Stomach (tissue), 19 donors: ENCODE measurements at places on chromosomes 6 and 20. TPM values are rescaled to one million over a fixed set of nuclear protein-coding genes. Genes with fewer than 3 reads are reported as not detected.

Gene UNC5CL
- total RNA-seq: 13.2 TPM

GRCh38 chr6:136901212-136901784, 20.8 kb upstream of the SLC35D3 start:
- H3K4me1 ChIP-seq: no peaks in the 10 kb centered on the region
- H3K27ac ChIP-seq: no peak overlapping the region
- no peak for DNase-seq
- H3K36me3 ChIP-seq: peaks cover 54% of the 10 kb centered on the region
- no peak overlapping the region for H3K4me3 ChIP-seq

- peak; percentile 29 for DNase-seq
- peaks cover 10% of the 10 kb centered on the region for H3K4me1 ChIP-seq
- peak overlapping the region; percentile 20 for H3K4me3 ChIP-seq
- no peaks in the 10 kb centered on the region for H3K36me3 ChIP-seq
- H3K27ac ChIP-seq: peak overlapping the region; percentile 40
Measured at GRCh38 chr20:1946762-1947534, 46.9 kb downstream of the PDYN start.

Gene SPTLC3
- 33.9 TPM for total RNA-seq

Gene DSP
- total RNA-seq: 121 TPM

DNA sequence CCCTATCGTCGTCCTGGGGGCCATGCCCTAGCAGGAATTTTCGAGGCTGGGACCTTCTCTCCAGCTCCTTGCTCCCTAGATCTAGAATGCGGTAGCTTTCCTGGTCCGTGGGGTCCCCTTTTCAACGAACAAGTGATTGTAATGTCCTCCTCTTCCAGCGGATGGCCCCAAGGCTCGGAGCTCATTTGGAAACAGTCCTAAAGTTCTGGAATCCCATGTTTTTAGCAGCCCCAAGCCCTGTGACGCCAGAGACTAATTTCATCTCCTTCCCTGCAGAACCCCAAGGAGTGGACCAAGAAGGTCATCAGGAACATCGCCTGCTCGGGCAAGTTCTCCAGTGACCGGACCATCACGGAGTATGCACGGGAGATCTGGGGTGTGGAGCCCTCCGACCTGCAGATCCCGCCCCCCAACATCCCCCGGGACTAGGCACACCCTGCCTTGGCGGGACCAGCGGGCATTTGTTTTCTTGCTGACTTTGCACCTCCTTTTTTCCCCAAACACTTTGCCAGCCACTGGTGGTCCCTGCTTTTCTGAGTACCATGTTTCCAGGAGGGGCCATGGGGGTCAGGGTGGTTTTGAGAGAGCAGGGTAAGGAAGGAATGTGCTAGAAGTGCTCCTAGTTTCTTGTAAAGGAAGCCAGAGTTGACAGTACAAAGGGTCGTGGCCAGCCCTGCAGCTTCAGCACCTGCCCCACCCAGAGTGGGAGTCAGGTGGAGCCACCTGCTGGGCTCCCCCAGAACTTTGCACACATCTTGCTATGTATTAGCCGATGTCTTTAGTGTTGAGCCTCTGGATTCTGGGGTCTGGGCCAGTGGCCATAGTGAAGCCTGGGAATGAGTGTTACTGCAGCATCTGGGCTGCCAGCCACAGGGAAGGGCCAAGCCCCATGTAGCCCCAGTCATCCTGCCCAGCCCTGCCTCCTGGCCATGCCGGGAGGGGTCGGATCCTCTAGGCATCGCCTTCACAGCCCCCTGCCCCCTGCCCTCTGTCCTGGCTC, 48.5 kb downstream of the PYGB start:
- H3K4me1 ChIP-seq: peaks cover 36% of the 10 kb centered on the region
- peaks cover 63% of the 10 kb centered on the region for H3K36me3 ChIP-seq
- peak overlapping the region; percentile 54 for H3K27ac ChIP-seq
- H3K4me3 ChIP-seq: no peak overlapping the region

DNA sequence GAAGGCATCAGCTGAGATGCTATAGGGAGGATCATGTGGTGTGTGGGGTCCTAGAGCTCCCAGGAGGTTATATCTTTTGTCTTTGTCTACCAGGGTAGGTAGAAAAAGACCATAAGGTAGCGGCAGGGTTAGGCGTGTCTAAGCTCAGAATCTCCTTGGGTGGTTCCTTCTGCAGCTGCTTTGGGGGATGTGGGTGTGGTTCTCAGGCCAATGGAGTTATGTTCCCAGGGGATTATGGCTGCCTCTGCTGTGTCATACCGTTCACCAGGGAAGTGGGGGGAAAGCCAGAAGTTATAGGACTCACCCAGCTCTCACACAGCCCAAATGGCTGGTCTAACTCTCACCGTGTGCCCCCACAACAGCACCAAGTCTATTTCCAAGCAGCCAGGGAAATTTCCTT, 107.4 kb upstream of the ADGRB3 start:
- no peak overlapping the region for H3K4me3 ChIP-seq
- no peak for DNase-seq
- H3K36me3 ChIP-seq: no peaks in the 10 kb centered on the region
- H3K27ac ChIP-seq: no peak overlapping the region
- H3K27me3 ChIP-seq: no peaks in the 10 kb centered on the region
- H3K4me1 ChIP-seq: no peaks in the 10 kb centered on the region

DNA sequence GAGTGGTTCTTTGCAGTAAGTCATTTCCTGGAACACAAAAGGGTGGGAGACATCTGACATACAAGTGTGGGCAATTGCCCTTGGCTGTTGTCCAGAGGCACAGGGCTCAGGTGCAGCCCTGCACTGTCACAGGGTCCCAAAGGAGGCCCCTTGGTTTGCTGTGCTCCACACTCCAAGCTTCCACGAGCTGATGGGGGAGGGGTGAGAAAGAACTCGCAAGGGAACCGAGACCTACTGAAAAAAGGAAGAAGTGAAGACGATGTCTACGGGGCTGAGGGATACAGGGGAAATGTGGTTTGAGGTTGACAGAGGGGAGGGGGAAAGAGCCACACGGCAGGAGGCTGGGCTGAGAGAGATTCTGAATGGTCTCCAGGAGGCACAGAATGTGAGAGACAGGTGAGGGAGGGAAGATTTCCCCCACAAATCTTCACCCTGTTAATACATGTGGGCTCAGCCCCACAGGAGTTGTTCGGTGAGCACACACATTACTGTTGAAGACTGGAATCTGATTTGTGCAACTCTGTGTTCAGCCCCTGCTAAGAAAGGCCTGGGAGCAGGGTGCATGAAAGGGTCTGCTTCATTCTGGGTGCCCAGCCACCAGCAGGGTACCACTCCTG, 123.4 kb downstream of the LY86 start:
- H3K27me3 ChIP-seq: no peaks in the 10 kb centered on the region
- peak overlapping the region; percentile 93 for H3K27ac ChIP-seq
- DNase-seq: no peak
- no peak overlapping the region for H3K4me3 ChIP-seq
- H3K36me3 ChIP-seq: no peaks in the 10 kb centered on the region

DNA sequence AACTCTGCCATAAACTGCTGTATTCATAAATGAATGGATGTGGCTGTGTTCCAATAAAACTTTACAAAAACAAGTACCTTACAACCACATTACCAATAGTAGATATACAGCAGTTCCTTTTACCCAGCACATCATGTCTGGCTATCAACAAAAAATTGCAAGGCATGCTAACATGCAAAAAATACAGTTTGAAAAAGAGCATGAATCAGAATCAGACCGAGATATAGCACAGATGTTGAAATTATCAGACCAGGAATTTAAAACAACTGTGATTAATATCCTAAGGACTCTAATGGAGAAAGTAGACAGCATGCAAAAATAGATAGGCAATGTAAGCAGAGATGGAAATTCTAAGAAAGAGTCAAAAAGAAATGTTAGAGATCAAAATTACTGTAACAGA, 8.4 kb upstream of the NUS1 start:
- H3K27ac ChIP-seq: no peak overlapping the region
- no peak overlapping the region for H3K4me3 ChIP-seq
- DNase-seq: no peak
- no peaks in the 10 kb centered on the region for H3K36me3 ChIP-seq
- no peaks in the 10 kb centered on the region for H3K4me1 ChIP-seq

DNA sequence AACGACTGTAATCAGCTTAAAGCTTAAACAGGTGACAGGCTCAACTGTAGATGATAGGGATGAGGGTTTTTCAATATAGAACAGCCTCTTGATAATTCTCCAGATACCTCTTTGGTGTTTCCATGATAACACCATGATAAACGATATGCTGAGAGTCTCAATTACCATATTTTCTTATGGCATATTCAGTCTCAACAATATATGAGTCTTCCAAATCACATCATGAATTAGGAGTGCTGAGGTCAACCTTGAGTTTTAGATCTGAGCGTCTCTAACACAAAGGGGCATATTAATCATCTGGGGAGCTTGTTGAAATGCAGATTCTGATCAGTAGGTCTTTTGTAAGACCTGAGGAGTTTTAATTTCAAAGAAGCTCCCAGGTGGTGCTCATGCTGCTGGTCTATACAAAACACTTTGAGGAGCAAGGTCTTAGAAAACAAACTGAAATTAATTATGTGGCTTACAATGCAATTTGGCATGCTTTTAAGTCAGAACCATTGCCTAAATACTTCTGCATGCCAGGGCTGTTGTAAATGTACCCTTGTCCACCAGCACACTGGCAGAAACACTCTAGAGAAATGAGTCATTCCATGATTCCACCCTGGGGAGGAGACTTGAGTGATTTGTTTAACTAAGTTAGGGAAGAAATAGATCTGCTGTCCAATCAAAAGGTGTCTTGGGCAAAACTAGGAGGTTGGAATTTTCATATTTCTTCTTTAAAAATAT, 49.6 kb downstream of the PTCHD4 start:
- no peaks in the 10 kb centered on the region for H3K4me1 ChIP-seq
- no peaks in the 10 kb centered on the region for H3K36me3 ChIP-seq
- DNase-seq: no peak
- no peak overlapping the region for H3K4me3 ChIP-seq

GRCh38 chr6:14216946-14217684, 99.5 kb downstream of the CD83 start:
- H3K36me3 ChIP-seq: no peaks in the 10 kb centered on the region
- peak overlapping the region; percentile 32 for H3K27ac ChIP-seq
- H3K4me1 ChIP-seq: peaks cover under 1% of the 10 kb centered on the region
- H3K4me3 ChIP-seq: no peak overlapping the region
- DNase-seq: no peak
- no peaks in the 10 kb centered on the region for H3K27me3 ChIP-seq

Gene LY86
- total RNA-seq: not detected

DNA sequence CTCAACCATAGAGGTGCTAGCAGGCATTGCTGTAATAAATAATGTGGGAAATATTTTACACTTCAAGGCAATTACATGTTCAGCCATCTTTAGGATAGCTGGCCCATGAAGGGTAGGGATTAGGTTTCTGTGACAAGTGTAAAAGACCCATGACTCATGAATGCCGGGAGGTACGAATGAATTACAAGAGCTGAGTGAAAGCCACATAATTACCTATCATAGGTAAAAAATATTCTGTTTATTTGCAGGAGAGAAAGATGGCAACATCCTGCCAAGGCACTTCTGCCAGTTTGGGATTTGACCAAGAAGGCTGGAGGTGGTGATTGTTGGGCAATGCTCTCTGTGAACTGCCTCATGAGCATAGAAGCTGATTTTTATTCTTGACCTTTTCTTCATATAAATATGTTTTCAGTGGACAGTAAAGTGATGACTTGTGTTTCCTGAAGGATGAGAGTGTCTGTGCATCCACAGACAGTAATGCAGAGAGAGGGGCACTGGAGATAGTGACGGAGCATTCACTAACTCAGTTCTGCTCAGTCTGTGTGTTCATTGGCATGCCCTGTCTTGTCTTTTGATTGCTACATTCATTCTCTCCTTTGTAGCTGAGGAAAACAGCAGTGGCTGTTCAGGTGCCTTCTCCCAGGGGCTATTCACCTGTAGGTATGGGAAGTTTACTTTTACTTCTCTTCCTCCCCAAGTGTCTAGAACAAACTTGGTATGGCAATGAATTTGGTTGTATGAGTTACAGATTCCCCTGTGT, 481.1 kb downstream of the TFAP2B start:
- no peak overlapping the region for H3K4me3 ChIP-seq
- H3K36me3 ChIP-seq: no peaks in the 10 kb centered on the region
- no peaks in the 10 kb centered on the region for H3K4me1 ChIP-seq
- H3K27me3 ChIP-seq: no peaks in the 10 kb centered on the region

- H3K4me1 ChIP-seq: no peaks in the 10 kb centered on the region
- no peak overlapping the region for H3K27ac ChIP-seq
- no peaks in the 10 kb centered on the region for H3K27me3 ChIP-seq
- H3K36me3 ChIP-seq: no peaks in the 10 kb centered on the region
- DNase-seq: no peak
Measured at GRCh38 chr6:53746442-53747103, 48.2 kb upstream of the LRRC1 start.

Gene TINAG
- total RNA-seq: not detected

DNA sequence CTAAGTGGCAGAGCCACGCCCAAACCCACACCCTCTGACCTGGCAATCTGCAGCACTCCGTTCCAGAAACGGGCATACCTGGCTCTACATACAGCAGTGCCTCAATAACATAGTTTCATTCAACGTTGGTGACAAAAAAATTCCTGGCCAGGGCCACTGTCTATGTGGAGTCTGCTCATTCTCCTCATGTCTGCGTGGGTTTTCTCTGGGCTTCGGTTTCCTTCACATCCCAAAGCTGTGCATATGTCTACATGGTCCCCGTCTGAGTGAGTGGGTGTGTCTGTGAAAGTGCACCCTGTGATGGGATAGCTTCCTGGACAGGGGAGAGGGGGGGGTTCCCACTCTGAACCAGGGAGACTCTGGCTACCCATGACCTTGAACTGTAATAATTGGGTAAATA, 2.1 kb downstream of the KIAA0319 start:
- no peak overlapping the region for H3K4me3 ChIP-seq
- no peak for DNase-seq
- H3K36me3 ChIP-seq: no peaks in the 10 kb centered on the region

GRCh38 chr6:33744001-33744848, 2.5 kb downstream of the IP6K3 start:
- H3K4me3 ChIP-seq: no peak overlapping the region
- no peaks in the 10 kb centered on the region for H3K36me3 ChIP-seq
- DNase-seq: peak; percentile 90

DNA sequence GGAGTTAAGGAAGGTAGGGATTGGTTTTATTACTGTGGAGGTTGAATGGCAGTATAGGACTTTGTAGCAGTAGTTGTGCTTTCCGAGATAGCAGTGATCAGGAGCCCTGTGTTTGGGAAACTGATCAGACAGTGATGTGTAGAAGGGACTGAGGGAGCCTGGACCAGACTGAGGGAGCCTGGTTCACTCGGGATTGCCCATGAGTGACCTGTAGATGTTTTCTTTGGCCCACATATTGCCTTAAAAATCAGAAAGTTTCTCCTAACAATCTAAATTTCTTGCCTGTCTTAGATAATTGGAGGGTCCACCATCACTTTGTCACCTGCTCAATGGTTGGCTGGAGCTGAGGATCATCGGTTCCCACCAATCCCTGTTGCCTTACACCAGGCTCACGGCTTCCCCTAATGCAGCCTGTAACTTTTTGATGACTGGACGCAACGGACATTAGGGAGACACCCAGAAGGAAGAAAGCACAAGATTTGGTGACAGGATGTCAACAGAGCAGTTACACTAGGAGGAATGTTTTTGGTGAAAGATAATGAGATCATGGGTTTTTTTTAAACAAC, 1.1 kb downstream of the CDS2 start:
- H3K4me3 ChIP-seq: peak overlapping the region; percentile 88
- peaks cover 5% of the 10 kb centered on the region for H3K4me1 ChIP-seq
- peak overlapping the region; percentile 93 for H3K27ac ChIP-seq
